LHCN-M2 (cell line): ENCODE measurements at places on chromosomes 13 and 19. TPM values are rescaled to one million over a fixed set of nuclear protein-coding genes. Genes with fewer than 3 reads are reported as not detected.

Gene ALOX5AP
- total RNA-seq: 1.2 and 1.6 TPM in 2 replicates

Gene LRFN3
- 6.5 and 8.3 TPM in 2 replicates for total RNA-seq

Gene ZIC2
- not detected in 2 replicates for total RNA-seq

Gene CTU1
- total RNA-seq: 13.8 and 13.9 TPM in 2 replicates

Gene CEACAM7
- not detected in 2 replicates for total RNA-seq

Gene FTL
- total RNA-seq: 2,158 and 2,177 TPM in 2 replicates

Gene SBK2
- 0.71 and 1.5 TPM in 2 replicates for total RNA-seq

Gene VN1R2
- total RNA-seq: not detected in 2 replicates

Gene OCEL1
- 2.4 and 6.4 TPM in 2 replicates for total RNA-seq

Gene KLK4
- total RNA-seq: not detected in 2 replicates

Gene SLAIN1
- total RNA-seq: 0.11 TPM in 1 of 2 replicates, not detected in the other

Gene SUPT5H
- total RNA-seq: 74.8 and 79.0 TPM in 2 replicates

Gene RASL11A
- total RNA-seq: 1.9 and 3.8 TPM in 2 replicates

Gene KASH5
- not detected in 2 replicates for total RNA-seq

Gene SIGLEC9
- not detected in 2 replicates for total RNA-seq

Gene PTPRH
- 0.19 and 0.29 TPM in 2 replicates for total RNA-seq

Gene DCT
- 0.06 TPM in 1 of 2 replicates, not detected in the other for total RNA-seq

Gene HTR2A
- total RNA-seq: 0.34 and 2.2 TPM in 2 replicates

Gene TRPM4
- 13.9 and 14.2 TPM in 2 replicates for total RNA-seq

Gene TFPT
- total RNA-seq: 14.2 and 15.2 TPM in 2 replicates

Gene USF2
- 82.3 and 86.1 TPM in 2 replicates for total RNA-seq

Gene CNFN
- not detected in 2 replicates for total RNA-seq

Gene C19orf81
- not detected in 2 replicates for total RNA-seq

Gene ZNF345
- total RNA-seq: 1.5 and 2.6 TPM in 2 replicates

Gene PTH2
- not detected in 2 replicates for total RNA-seq

Gene ENOX1
- 2.9 and 7.7 TPM in 2 replicates for total RNA-seq

Gene ZNF546
- 1.4 and 1.6 TPM in 2 replicates for total RNA-seq

Gene ZNF136
- 6.8 and 7.1 TPM in 2 replicates for total RNA-seq

Gene GARIN5A
- 0.23 and 2.4 TPM in 2 replicates for total RNA-seq

Gene TGFBR3L
- 1.9 and 3.5 TPM in 2 replicates for total RNA-seq

Gene BRME1
- 1.1 and 1.7 TPM in 2 replicates for total RNA-seq
